ENCODE measurements at places on chromosomes 1 and 21. TPM values are rescaled to one million over a fixed set of nuclear protein-coding genes. Genes with fewer than 3 reads are reported as not detected.
A peak's percentile ranks its signal among the peaks of the same experiment; 100 is the strongest.

CFAP57 gene
- total RNA-seq = 0.38 TPM

CYP4A11 gene
- not detected for total RNA-seq

CELA3A gene
- total RNA-seq = not detected

TSTD1 gene
- 60.3 TPM for total RNA-seq

OPRD1 gene
- 0.66 TPM for total RNA-seq

CTSK gene
- total RNA-seq = 27.5 TPM

ST7L gene
- total RNA-seq = 26.5 TPM

GPR161 gene
- total RNA-seq = 34.6 TPM

CD1E gene
- not detected for total RNA-seq

KCNJ15 gene
- total RNA-seq = 0.70 TPM

TATDN3 gene
- total RNA-seq = 14.3 TPM

ATG4C gene
- total RNA-seq = 11.4 TPM

GBP5 gene
- not detected for total RNA-seq

GRCh38 chr1:175792136-175792535 is 48.7 kb upstream of the TNR start:
- no peak for DNase-seq

- DNase-seq = no peak
These were observed 325.9 kb downstream of the RPS6KC1 start for GRCh38 chr1:213376862-213377372.

DNA sequence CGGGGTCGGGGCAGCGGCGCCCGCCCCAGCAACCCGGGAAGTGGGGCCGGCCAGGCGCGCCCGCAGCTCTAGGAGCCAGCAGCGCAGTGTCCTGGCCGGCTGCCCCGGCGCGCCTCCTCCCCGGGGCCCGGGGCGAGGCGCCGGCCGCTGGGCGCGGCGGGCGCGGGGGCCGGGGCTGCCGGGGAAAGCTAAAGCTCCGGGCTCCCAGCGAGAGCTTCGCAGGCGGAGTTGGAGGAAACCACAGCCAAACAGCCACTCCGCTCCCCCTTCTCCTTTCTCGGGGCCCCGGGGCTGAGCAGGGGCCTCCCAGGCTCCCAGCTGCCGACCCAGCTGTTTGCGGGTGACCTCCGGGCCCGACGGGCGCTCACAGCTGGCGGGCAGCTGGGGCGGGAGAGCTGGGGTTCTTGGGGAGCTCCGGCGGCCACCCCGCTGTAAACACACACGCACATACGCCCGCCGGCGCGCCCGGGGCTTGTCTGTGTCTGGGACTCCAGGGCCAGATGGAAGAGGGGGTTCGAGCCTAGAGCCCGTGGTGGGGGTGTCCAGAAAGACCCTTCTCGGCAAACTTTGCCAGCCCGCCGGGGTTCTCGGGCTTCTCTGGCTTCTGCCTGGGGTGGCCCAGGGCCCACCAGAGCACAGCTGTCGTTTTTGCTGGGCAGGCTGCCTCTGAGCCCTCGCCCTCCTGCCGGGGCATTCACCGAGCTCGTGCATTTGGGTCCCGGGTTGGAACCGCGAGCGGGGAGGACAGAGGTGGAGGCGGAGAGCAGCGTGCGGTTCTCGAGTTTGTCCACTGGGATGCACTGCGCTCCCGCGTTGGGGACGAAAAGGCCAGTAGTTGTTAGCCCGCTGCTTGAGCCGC is 1.5 kb downstream of the AJAP1 start:
- DNase-seq = peak; percentile 39

GRCh38 chr1:104132382-104132973 is 382.8 kb downstream of the AMY1C start:
- DNase-seq = no peak

DNA sequence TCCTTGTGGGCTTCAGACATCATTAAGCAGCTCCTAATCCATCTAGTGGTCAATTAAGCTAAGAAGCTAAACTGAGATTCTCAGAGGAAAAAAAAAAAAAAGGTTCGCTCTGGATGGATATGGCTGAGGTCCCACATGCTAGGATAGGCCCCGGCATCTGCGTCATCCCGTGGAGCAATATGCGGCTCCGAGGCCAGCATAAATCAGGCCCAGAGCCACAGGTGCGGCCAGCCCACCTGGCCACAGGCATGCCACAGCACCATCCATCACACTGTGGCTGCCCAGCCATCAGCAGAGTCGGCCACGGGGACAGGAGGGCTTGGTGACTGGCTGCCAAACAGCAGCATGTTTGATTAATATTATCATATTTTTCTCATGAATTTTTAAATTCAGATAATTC is 106.9 kb upstream of the TIAM1 start:
- DNase-seq = no peak

DNA sequence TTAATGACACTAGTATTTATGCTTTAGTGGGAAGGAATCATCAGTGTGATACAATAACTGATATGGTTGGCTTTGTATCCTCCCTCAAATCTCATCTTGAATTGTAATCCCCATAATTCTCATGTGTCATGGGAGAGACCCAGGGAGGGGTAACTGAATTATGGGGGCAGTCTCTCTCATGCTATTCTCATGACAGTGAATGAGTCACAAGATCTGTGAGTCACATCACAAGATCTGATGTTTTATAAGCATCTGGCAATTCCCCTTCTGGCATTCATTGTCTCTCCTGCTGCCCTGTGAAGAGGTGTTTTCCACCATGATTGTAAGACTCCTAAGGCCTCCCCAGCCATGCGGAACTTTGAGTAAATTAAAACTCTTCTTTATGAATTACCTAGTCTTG is 1760.3 kb downstream of the NCAM2 start:
- no peak for DNase-seq

DNA sequence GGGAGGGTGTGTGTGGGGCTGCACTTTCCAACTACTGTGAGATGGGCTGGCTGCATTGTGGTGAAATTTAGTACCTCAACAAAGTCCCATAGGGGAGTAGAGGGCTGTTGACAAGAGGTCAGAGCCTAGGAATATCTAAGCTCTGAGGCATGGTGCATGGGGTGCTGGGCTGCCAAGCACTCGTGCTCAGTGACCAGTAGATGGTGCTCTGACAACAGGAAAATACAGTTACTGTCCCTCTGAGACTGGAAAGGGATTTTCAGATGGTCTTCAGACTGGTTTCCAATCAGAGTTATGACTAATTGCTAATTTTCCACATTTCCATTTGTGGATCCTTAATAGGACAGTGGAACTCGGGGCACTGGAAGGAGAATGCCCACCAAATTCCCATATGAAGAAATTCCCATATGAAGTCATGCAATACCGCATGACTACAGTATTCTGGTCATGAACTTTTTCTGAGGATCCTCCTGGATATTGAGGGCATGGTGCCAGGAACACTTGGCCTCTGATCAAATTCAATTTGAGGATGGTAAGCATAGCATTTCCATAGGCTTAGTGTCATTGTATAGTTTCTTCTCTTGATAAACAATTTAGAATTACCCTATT is 4.1 kb upstream of the CACNA1E start:
- DNase-seq = no peak

GRCh38 chr1:107804741-107805140 is 160.2 kb downstream of the VAV3 start:
- DNase-seq = no peak

DNA sequence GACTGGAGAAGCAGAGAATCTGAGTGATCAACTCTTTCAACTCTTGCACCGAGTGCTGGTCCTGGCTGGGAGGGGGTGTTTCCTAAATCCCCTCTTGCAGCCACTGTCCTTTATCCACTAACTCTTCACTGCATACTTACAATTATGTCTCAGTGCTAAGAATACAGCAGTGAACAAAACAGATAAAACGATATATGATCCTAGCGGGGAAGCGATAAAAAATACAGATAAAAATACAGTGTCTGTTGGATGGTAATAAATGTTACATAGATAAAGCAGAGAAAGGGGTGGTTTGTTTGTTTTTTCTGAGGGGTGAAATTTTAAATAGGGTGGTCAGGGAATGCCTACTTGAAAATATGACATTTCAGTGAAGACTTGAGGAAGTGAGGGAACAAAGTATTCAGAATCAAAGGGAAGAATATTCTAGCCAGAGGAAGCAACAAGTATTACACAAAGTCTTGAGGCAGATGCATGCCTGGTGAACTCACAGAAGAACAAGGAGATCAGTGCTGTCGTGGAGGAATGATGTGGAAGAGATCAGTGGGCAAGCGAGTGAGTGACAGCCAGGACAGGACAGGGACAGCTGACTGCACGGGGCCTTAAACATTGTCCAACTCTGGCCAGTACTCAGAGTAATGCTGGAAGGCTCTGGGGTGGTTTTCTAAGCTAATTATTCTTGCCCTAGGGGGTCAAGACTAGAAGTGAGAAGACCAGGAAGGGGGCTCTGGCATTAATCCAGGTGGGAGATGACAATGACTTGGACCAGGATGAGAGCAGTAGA is 110.0 kb downstream of the APP start:
- no peak for DNase-seq

- no peak for DNase-seq
These were observed 22.0 kb downstream of the COL6A1 start for GRCh38 chr21:46003575-46004007.

- DNase-seq = no peak
These were observed 233.8 kb downstream of the RHOU start for GRCh38 chr1:228968891-228969606.

- DNase-seq = no peak
These were observed 19.6 kb downstream of the IPP start for GRCh38 chr1:45730780-45731319.

DNA sequence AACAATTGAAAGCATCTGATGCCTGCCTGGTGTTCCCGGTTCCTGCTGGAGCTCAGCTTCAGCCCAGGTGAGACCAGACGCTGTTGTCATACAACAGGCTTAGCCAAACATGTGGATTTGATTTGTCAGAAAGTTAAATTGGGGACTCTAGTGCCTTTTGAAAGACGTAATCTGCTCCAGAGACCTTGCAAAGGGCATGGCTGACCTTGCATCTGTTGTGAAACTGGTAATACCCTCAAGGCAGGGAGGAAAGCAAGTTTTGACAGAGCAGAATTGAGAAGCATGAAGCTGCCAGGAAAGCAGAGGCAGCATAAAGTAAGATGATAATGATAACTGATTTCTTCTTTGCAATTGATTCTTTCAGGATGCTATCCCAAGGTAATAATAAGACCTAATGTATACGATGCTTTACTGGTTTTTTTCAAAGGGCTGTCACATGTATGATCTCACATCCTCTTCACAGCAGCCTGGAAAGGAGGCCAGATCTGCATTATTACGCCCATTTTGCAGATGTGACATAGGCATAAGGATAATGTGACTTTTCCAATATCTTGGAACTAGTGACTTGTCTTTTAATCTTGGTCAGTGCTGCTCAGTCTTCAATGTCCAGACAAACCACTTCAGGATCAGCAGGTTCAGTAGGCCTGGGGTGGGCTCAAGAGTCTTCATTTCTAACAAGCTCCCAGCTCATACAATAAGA is 24.7 kb upstream of the CNN3 start:
- no peak for DNase-seq

DNA sequence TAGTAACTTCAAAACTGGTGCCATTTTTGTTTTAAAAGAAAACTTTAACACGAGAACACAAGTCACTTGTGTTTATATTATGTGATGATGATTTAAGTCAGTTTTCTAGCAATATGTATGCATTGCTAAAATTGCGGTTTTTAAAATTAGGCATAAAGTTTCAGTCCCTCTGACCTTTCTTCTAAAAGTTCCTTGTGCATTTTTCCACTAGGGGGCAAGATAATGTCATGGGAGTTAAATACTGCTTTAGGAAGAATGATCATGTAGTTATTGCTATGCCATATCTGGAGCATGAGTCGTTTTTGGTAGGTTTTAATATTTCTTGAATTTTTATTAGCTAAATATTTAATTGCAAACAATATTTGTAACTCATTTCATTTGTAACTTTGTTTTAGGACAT is 10.7 kb downstream of the CDC7 start:
- no peak for DNase-seq

- DNase-seq = no peak
These were observed 154.0 kb downstream of the VPS13D start for GRCh38 chr1:12383786-12384185.

DNA sequence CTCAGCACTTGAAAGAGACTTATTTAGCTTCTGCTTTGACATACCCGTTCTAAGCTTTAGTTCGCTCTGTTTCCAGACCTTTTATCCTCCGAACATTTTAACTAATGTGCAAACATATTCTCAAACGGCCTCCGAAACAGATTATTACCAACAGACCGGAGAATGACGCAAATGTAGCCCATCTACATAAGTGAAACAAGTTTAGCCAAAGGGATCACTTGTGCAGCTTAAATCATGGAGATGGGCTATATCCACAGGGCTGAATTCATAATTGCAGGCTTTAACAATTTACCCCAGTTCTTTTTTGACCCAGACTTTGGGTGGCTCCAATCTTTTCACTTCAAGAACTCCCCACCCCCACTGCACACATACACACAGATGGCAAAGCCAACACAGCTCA is 119.7 kb downstream of the KCNH1 start:
- DNase-seq = no peak

- DNase-seq = peak; percentile 44
These were observed 247.3 kb downstream of the LTN1 start for GRCh38 chr21:28745131-28746016.

DNA sequence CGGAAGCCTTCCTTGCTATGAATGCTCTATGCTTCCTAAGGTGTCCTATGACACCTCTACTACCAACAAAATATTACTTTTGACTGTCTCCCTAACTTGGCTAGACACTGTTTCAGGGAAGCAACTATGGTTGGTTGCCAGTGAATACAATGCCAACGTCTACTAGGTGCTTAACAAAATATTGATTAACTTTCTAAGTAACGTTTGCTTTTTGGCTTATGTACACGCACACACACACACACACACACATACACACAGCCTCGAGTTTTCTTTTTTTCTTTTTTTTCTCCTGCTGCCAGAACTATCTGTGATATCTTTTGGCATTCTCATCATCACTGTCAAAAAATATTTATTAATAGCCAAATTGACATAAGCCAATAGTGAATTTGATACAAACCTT is 864.0 kb downstream of the PLA2G4A start:
- no peak for DNase-seq

GRCh38 chr1:117838911-117839310 is 90.5 kb downstream of the GDAP2 start:
- no peak for DNase-seq

- DNase-seq = no peak
These were observed 138.8 kb downstream of the HHAT start for GRCh38 chr1:210467440-210468043.

DNA sequence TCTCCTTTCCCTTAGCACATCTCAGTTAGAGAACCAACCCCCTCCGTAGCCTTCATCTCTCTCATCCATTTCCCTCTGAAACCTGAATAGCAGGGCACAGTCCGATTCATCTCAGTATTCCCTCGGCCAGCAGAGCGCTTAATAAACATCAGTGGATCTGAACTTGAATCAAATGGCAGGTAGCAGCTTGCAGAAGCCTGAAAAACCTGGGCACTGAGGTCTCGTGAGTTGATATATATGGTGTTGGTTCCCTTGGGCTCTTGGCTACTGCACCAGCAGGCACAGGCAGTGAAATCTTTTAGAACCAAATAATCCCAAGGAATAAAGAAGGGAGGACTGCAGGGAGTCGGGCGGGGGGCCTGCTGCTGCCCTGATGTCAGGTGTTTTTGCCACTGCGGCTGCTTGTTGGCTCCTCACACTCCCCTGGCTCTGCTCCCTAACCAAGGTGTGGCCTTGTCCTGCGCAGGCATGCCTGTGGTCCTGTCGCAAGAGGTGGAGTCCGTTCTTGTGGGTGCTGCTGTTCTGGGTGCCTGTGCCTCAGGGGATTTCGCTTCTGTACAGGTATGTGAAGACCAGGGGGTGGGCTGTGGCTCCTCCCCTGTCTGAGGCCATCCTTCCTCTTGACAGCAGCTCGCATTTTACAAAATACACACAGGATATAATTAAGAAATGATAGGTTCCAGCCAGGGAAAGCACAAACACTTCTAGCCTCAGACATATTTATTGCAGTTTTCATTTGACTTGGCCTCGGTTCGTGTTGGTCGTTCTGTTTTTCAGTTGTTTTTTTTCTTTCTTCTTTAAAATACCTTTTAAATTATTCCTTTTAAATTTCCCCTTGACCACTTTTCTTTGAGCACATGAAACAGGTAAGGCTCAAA is 140.9 kb upstream of the HOOK1 start:
- no peak for DNase-seq
